Naive B cell (primary cell): ENCODE measurements at places on chromosomes 12 and 14. TPM values are rescaled to one million over a fixed set of nuclear protein-coding genes. Genes with fewer than 3 reads are reported as not detected.

Gene LYSET
- polyA plus RNA-seq = 71.6 TPM

Gene CCDC196
- not detected for polyA plus RNA-seq

Gene KRT5
- not detected for polyA plus RNA-seq

Gene IGF1
- polyA plus RNA-seq = not detected

Gene TSPAN19
- not detected for polyA plus RNA-seq

Gene ANO2
- not detected for polyA plus RNA-seq

Gene ERGIC2
- polyA plus RNA-seq = 61.4 TPM

Gene TAS2R7
- not detected for polyA plus RNA-seq

Gene STAT6
- polyA plus RNA-seq = 88.2 TPM

Gene TM9SF1
- 34.5 TPM for polyA plus RNA-seq

Gene STON2
- polyA plus RNA-seq = 0.28 TPM

Gene FAM186B
- polyA plus RNA-seq = not detected

Gene DCN
- polyA plus RNA-seq = not detected

Gene BATF
- 6.7 TPM for polyA plus RNA-seq

Gene CPNE6
- polyA plus RNA-seq = not detected

Gene EVL
- 87.2 TPM for polyA plus RNA-seq

Gene CELA1
- not detected for polyA plus RNA-seq
